ENCODE measurements at places on chromosomes 3 and 15. TPM values are rescaled to one million over a fixed set of nuclear protein-coding genes. Genes with fewer than 3 reads are reported as not detected.

The CHL1 gene
- total RNA-seq: under 0.01 TPM

The CAV3 gene
- 90.5 TPM for total RNA-seq

DNA sequence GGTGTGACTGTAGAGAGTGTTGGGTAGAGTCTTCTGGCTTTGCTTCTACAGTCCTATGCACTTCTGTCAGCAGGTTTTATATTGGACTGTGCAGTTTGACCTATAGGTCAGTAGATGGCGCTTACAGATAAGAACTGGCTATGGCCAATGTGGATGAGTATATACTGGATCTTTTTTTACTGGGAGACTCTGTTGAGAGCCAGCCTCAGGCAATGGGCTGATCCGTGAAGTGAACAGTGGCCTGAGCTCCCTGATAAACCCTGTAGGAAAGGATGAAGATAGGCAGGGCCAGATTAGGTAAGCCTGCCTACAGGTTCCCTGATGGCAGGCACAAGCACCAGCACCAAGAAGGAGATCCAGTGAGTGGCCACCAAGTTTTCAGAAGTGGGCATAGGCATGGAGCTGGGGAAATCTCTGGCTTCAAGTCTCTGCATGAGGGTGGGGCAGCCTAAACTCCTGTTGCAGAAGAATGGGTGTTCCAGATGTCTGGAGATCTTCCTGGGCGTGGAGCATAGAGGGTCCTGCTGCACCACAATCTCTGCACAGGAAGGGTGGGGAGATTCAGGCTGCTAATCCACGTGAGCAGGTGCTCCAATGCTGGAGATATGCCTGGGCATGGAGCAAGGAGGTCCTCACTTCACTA is 326.0 kb upstream of the SGO1 start:
- DNase-seq: peak; percentile 60

DNA sequence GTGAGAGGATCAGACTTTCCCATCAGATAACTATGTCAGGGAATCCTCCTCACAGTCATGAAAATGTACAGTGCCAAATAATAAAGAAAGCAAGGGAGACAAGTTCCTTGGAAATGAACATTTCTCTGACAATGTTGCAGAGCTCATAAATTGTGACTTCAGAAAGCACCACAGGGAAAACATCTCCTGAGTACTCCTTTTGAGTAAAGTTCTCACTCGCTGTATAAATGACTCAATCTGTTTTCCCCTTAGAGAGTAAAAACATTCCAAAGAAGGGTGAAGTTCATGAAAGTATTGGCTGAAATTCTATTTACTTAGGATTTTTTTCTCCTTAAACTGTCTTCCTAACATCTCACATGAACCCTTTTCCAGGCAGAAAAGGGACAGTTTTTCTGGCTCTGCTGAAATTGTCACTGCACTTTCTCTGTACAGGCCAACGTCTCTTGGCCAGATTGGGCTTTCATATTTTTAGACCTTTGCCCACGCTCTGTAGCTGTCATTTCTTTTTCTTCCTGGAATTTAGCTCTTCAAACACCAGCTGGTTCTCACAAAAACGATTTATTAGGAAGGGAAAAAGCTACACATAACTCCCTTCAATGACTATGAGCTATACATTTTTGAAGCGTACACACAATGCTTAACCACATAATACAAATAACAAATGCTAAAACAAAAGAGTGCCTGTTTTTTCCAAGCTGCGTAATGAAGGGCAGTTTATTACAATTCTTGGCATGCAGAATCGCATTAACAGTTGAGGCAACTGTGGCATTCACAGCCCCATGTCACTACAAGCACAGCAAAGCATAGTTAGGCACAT is 216.1 kb downstream of the ATP8B4 start:
- peak; percentile 47 for DNase-seq

DNA sequence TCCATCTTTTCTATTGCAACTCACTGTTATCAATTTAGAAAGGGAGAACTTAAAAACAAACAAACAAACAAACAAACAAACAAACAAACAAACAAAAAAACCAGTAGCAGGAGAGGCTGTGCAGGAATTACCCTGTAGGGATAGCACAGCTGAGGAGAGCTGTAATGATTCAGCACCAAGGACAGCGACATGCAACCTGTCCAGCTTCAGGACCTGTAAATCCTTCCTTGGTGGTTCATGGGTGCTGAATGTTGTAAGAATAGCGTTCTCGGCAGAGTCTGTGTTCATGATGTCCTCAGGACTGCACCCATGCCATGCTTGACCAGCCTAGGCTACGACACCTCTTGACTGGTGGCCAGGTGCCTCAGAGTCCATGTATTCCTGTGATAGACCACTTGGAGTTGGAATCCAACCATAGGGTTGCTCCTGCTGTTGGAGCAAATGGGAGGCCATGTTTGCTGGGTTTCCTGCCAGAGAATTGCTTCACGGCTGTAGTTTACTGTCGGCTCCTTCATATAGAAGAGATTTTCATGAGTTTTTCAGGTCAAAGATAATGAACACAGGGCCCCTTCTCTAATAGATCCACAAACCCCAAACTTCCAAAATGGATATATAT is 65.9 kb downstream of the CACNA2D3 start:
- DNase-seq: peak; percentile 52

The TMEM212 gene
- not detected for total RNA-seq

The GOLGA8J gene
- not detected for total RNA-seq

The BSN gene
- total RNA-seq: 0.45 TPM

- no peak for DNase-seq
These were observed 562.6 kb upstream of the DPPA4 start for GRCh38 chr3:109899925-109900324.

DNA sequence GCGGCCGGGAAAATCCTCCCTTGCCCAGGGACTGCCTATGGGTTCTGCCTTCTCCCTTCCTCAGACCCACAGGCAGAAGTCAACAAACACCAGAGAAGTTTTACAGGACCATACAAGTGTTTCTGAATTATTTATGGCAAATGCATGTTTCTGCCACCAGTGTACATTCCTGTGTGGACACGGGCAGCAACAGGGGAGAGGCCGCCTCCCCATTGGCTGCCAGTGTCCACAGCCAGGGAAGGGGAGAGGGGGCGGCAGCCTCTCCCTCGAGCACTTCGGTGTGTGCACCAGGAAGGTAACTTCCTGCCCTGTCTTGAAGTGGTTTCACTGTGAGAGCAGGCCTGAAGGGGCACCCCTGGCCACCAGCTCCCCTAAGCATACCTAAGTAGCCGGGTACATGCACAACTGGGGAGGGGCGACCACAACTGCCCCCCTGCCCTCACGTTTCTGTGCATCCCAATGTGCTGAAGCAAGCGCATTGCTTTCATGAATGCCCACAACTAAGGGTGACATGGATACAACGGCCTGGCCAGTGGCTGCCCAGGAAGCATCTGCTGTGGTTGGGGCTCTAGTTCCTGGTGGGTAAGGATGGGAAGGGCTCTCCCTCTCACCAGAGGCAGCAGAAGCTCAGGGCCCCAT is 14.8 kb upstream of the SHISA5 start:
- DNase-seq: peak; percentile 29

DNA sequence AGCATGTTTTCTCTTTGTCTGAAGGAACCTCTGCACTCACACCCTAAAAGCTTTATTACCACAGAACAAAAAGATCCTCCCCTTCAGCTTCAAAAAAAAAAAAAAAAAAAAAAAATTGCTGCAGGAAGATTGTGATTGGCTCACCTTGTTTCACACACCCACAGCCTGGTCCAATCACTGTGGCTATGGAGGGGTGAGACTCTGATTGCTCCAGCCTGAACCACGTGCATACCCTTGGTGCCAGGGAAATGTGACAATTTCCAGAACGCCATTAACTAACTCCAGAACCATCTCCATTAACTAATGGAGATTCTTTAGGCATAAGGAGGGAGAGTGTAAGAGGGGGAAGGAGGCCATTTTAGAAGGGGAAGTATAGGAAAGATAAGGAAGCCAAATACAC is 106.5 kb upstream of the CRBN start:
- no peak for DNase-seq

Measured in myocyte (in vitro differentiated cells).